Choroid plexus epithelial cell (primary cell): ENCODE measurements at places on chromosomes 7 and 10.

DNA sequence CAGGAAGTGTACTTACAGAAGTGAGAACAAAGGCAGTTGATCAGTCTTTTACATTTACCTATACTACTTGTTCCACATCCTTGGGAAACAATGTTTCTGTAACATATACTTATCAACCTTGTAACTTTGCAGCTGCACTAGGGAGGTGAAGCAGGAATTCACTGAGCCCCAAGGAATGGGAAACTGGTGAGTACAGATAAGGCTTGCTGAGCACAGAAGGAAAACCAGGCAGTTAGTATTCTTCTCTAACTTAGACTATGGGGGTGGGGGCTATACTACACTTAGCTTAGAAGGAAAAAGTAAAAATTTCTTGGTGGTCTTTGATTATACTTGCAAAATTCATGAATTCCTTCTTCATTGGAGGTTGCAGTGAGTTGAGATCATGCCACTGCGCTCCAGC, 6.9 kb upstream of the ZNF33A start:
- DNase-seq, result no peak

GRCh38 chr10:33241351-33241750, 93.1 kb downstream of the NRP1 start:
- DNase-seq, result peak; percentile 60

DNA sequence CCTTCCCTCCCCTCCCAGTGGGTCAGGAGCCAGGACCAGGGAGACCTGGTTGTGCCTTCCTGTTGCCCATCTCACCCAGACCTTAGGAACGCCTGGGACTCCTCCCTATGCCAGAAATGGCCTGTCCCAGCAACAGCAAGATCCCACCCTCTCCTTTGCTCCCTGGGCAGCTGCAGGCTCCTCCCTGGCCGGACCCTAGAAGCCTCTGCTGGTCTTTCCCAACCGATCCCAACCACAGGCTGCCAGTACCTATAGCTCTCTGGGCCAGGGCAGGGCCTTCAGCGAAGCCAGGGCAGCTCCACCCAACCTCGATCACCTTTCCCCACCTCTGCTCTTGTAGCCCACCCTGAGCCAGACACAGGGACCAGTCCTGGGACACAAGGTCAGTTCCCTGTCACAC, 21.9 kb downstream of the LDB3 start:
- DNase-seq, result no peak

DNA sequence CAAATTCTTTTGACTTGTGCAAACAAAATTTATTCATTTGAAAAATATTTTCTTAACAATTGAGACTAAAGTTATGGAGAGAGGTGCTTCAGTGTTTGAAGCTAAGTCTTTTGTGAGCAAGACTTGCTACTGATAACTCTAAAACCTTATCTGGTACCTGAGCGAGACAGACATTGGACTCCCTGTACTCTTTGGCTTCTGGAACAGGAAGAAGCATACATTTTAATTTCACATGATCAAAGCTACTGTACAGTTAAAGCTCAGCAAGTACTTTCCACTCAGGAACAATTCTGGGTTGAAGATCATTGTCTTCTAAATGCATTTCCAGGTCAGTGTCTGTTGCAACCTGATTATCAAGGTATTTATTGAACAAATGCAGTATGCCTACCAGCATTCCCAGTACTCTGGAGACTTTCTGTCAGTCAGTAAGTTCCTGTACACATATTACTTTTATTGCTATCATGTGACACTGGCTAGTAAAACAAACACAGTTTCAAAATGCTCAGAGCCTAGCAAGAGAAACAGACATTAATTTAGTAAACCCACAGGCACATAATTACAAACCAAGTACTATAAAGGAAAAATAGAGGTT, 42.4 kb downstream of the CABCOCO1 start:
- DNase-seq, result no peak

- no peak for DNase-seq
These were observed 66.2 kb downstream of the COL13A1 start for GRCh38 chr10:69867699-69868558.

- no peak for DNase-seq
These were observed 243.6 kb upstream of the RHOBTB1 start for GRCh38 chr10:61187601-61188000.

GRCh38 chr7:71208881-71209280, 76.9 kb downstream of the GALNT17 start:
- DNase-seq, result no peak

DNA sequence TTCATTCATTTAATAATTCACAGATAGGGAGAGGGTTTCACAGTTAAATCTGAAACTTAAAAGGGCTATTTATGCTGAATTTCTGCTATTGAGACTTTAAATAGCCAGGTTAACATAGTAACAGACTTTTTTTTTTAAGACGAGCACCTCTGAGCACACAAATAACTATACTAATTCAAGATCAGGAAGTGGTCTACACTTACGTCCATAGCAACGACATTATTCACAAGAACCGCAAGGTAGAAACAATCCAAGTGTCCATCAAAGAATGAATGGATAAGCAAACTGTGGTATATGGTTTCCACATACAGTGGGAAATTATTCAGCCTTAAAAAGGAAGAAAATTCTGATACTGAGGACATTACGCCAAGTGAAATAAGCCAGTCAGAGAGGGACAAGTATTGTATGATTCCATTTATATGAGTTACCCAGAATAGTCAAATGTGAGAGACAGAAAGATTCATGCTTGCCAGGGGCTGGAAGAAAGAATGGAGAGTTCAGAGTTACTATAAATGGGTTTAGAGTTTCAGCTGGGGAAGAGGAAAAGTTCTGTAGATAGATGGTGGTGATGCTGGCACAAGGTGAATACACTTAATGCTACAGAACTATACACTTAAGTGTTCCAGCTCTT, 140.3 kb upstream of the LAMB4 start:
- DNase-seq, result no peak

DNA sequence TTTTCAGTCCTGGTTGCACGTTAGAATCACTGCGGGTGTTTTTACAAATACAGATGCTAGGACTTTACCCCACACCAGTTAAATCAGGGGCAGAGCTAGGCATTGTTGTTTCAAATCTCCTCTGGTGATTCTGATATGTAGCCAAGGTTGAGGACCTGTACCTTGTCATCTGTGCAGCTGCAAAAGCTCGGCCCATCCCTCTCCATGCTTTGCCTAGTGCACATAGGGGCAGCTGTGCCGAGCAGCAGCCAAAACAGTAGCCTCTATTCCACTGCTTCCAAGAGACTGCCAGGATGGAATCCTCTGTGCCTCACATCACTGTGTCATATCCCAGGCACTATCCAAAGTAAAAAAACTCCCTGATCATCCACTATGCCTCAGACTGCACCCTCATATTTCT, 181.3 kb downstream of the CDK14 start:
- no peak for DNase-seq

GRCh38 chr10:91607646-91608403, 25.0 kb downstream of the PPP1R3C start:
- DNase-seq, result no peak

DNA sequence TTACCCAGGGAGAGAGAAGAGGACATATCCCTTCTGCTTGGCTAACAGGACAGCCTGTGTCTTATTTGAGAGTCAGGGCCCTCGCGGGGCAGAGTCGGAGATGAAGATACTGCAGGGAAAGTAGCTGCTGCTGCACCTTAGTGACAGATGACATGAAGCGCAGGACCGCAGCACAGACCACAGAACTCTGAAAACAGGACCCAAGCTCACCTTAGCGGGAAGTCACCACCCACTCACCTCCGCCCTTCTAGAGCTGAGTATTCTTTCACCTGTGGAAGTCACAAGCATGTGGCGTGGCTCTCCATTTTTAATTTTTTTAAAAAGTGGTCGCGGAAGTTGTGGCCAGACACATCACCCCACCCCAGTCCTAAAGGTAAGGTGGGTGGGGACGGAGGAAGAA, 191.4 kb downstream of the FAM107B start:
- no peak for DNase-seq

DNA sequence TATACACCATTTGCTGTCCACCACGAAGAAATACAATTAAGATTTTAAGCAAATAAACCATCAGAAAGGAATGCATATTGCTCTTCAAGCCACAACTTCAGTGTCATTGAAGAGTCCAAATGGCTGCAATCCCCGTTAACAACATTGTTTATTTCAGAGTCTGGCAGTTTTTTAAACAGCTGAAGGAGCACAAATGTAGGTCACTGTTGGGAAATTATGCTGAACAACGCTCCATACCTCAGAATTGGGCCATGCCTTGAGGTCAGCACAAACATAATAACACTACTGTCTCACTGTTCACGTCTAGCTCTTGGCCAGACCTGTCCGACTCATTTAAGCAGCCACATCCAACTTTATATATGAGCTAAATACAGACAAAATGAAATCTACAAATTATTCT, 453.9 kb upstream of the GHITM start:
- DNase-seq, result no peak

DNA sequence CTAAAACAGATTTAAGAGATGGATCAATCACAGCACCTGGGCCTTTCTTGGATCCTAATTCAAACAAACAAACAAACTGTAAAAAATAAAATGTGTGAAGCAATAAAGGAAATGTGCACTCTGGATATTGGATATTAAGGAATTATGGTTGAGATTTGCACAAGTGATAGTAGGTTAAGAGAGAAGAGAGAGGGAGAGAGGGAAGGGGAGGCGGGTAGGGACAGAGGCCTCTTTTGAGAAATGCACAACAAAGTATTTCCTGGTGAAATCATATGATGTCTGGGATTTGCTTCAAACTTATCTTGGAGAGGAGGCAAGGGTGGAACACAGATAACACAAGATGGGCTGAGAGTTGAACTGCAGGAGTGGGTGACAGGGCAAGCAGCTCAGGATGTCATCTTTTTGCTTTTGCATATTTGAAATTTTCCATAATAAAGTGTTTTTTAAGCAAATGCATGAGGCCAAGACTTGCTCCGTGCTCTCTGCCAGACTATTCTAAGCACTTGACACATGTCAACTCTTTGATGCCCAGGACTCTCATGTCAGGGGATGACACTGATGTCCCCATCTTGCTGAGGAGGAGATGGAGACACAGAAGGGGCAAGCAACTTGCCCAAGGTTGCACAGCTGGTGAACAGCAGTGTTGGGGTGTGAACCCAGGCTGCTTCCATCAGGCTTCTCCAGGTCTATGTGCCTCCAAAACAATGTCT, 9.1 kb upstream of the AEBP1 start:
- no peak for DNase-seq

DNA sequence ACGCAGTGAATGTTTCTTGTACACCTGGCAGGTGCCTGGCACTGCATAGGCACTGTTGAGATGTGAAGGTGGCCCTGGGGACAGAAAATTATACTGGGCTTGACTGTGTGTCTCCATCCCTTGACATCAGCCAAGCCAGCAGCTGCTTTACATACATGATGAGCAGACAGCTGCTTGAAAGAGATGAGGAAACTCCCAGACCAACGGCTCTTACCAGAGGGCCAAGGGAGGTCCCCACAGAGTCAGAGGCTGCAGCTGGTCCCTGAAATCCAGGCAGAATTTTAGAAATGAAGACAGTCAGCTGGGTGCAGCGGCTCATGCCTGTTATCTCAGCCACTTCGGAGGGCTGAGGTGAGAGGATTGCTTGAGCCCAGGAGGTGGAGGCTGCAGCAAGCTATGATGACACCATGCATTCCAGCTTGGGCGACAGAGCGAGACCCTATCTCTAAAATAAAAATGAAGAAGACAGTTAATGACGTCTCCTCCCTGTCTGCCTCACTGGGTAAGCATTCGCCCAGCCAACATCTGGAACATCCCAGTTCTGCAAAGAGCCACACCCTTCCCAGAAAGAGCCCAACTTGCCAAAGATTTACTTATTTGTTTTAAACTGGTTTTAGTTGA, 17.6 kb downstream of the LIMK1 start:
- DNase-seq, result peak; percentile 28

GRCh38 chr10:76939933-76940468, 697.6 kb downstream of the KCNMA1 start:
- no peak for DNase-seq

DNA sequence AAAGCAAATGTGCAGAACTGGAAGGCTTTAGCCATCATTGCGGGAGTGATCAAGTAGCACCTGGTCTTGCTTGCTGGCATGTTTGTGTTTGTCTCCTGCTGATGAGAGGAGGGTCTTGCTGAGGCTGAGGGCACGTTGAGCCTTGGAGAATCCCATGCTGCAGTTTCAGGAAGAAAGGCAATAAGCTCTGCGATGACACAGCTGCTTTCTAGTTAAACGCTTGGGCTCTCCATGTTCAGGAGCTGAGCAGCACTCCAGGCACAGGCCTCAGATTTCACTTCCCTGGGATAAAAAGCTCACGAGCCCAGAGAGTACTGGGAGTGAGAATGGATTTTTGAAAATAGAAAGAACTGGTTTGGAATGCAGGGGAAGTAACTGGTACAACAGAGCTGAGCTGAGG, 100.8 kb downstream of the LRRC18 start:
- DNase-seq, result no peak

DNA sequence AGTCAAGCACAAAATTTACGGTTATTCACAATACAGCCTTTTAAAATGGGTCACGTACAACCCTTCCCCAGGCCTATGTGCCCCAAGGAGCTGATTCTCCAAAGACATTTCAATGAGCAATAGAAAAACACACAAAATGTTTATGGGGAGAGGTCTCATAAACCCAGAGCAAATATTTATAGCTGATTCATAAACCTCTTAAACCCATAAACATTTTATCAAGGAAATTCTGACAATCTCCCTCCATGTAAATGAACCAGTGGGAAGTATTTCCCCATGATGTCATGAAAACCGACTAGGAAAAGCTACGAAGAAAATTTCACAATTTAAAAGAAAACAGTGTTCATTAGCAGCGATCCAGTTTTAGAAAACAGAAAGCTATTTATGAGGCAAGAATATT, 36.0 kb downstream of the SFMBT2 start:
- no peak for DNase-seq
